Stimulated activated CD8-positive, alpha-beta memory T cell treated with anti-CD3 and anti-CD28 coated beads, Interleukin-7, amount 100 ng/mL, for 24 hours (primary cell): ENCODE measurements at places on chromosomes 2 and 18.

- DNase-seq: no peak
Observed at GRCh38 chr2:215420471-215420935, 15.4 kb downstream of the FN1 start.

DNA sequence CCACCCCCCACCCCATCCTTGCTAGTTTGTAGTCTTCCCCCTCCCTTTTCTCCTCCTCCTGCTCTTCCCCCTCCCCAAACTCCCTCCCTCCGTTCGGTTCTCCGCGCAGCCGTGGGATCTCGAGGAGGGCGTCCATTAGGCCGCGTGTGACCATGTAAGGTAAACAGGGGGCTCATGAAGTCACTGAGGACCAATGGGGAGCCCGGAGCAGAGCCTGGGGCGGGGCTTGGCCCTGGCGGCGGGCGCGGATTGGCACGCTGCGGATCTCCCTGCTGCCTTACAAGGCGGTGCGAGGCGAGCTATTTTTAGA lies 246 bp upstream of the KLF7 start:
- peak; percentile 89 for DNase-seq

DNA sequence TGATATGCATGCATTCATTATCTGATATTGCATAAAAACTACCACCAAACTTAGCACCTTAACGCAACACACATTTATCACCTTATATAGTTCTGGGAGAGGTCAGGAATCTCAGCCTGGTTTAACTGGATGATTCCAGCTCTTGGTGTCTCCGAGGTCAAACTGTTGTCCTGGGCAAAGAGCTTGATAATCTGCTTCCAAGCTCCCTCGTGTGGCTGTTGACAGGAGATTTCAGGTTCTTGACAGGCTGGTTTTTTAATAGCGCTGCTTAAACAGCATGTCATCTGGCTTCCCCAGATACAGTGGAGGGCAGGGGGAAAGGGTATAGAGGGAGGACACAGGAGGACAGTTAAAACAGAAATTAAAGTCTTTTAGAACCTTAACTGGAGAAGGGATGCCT lies 785.0 kb downstream of the CNTNAP5 start:
- DNase-seq: no peak

DNA sequence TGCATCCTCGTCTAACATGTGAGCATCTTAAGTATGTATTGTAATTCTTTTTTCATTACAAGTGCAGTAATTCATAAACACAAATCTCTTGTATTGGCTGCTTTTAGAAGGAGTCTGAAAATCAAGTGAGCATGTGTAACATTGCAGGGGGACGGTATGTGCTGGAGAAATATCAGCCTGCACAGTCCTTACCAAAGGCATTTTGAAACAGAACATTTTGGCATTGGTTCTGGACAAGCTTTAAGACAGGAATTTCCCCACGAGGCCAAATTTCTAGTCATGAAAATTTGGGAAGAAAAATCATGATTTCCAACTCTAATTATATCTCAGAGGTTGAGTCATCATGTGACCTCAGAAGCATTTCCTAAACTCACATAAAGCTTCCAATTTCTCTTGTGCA lies 24.7 kb upstream of the NRP2 start:
- DNase-seq: no peak

- no peak for DNase-seq
Observed at GRCh38 chr2:200298816-200299215, 7.7 kb upstream of the SPATS2L start.

- DNase-seq: no peak
Observed at GRCh38 chr2:32745191-32745590, 117.3 kb downstream of the TTC27 start.

DNA sequence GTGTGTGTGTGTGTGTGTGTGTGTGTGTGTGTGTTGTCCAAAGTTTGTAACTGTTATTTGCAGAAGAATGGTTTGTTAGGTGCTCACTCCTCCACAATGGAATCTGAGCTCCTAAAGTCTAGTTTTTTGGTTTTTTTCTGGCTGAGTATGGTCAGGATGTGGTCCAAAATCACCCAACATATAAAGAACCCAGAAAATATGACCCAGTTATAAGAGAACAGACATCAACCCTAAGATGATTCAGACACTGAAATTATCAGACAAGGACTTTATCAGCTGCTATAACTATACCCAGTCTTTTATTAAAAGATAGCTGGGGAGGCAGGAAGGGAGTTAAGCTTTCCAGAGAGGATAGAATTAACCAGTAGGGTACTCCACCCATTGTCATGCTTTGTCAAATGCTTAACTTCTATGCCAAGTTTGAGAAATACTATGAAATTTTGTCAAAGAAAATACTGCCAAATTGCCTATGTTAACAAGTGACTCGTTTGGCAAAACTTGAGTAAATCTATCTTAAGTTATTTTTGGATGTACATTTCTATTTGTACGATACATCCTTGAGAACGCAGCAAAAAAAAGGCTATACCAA lies 57.5 kb downstream of the TANK start:
- no peak for DNase-seq

GRCh38 chr2:223297788-223298187 lies 245.8 kb downstream of the KCNE4 start:
- DNase-seq: no peak

- no peak for DNase-seq
Observed at GRCh38 chr2:198630384-198630783, 826.0 kb downstream of the PLCL1 start.

DNA sequence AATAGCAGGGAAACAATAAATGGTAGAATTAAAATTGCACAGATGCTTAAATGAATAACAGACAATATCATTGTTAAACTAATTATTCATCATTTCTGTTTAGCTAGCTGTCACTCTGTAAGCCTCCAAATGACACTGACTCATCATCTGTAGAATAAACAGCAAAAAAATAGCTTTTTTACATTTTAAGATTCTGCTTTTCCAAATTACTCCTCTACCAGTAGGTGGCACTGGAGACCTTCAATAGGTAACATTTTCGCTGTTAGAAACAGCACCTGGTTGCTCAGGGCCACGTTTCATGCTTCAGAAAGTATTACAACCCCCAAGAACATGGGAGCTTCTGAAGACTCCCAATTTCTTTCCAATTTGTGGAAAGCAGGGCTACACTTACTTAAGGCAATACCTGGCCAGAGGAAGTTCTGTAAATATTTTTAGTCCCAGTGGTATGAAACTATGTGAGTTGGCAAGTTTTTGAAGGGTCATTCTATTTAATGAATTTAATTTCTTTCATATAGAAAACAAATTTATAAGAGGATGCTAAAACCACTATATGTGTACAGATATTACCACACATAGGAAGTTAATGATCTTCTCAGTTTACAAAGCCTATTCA lies 45.4 kb downstream of the TTN start:
- no peak for DNase-seq

- DNase-seq: no peak
Observed at GRCh38 chr2:234497594-234498235, 834 bp upstream of the ARL4C start.

DNA sequence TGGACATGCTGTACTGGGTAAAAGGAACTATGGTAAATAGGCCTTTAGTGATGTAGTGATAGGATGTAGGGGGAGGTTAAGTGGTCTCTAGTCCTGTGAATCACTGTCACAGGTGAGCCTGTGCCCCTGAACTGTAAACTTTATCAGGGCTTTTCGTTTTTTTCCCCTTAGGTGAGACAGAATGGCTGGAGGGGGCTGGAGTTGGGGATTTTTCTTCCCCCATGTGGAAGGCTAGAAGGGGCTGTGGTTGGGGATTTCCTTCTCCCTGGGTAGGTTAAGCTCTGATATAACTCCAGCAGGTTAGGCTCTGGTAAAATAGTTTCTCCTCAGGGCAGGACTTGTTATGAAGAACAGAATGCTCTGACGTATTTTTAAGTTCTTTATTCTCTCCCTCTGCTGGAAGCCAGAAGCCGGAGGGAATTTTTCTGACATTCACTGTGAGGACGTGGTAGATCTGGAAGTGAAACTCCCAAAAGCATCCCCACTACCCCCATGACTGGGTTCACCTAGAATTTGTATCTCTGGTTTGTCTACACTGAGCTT lies 28.5 kb downstream of the PIKFYVE start:
- no peak for DNase-seq

- no peak for DNase-seq
Observed at GRCh38 chr18:55012008-55012407, 52.7 kb upstream of the CCDC68 start.

- DNase-seq: peak; percentile 34
Observed at GRCh38 chr2:207123335-207123744, 42.4 kb downstream of the KLF7 start.

- DNase-seq: no peak
Observed at GRCh38 chr2:145460112-145460511, 940.2 kb upstream of the ZEB2 start.

GRCh38 chr2:1659951-1660565 lies 84.3 kb downstream of the PXDN start:
- no peak for DNase-seq

DNA sequence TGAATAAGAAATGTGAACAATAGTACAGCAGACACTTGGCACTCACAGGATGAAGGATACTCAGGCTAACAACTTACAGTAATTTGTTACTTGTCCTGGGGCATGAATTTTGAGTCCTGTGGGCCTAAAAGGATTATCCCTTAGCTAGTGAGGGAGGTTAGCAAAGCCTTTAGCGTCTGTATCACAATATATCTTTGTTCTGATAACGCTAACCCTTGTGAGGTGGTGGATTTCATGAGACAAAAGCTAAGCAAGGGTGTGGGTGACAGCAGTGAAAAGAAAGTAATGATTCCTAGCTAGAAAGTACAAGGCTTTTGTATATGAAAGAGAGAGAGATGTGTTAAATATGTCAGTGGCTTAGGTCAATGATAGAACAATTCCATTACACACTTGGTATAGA lies 46.8 kb upstream of the TTC21B start:
- DNase-seq: no peak

DNA sequence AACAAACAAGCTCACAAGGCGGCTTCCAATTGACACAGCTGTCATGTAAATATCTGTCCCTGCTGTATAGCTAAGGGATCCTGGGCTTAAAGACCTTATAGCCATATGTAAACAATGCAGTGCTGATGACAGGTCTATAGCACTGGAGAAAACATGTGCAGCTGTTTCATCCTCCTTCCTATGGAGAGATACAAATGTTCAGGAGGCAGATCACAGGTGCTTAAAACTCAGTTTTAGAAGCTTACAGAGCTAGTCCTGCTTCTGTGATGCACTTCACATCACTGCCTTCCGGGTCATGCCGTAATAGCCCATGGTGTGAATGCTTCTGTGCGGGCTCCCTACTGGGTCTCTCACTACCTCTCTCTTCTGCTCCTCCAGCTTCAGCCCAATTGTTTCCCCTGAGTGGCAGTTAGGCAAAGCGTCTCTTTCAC lies 262.4 kb upstream of the CHST9 start:
- no peak for DNase-seq

- DNase-seq: no peak
Observed at GRCh38 chr2:108459441-108459840, 10.4 kb downstream of the GCC2 start.

- DNase-seq: no peak
Observed at GRCh38 chr2:26711457-26712161, 19.1 kb downstream of the KCNK3 start.

GRCh38 chr2:217065695-217066405 lies 206.0 kb upstream of the TNP1 start:
- DNase-seq: no peak

DNA sequence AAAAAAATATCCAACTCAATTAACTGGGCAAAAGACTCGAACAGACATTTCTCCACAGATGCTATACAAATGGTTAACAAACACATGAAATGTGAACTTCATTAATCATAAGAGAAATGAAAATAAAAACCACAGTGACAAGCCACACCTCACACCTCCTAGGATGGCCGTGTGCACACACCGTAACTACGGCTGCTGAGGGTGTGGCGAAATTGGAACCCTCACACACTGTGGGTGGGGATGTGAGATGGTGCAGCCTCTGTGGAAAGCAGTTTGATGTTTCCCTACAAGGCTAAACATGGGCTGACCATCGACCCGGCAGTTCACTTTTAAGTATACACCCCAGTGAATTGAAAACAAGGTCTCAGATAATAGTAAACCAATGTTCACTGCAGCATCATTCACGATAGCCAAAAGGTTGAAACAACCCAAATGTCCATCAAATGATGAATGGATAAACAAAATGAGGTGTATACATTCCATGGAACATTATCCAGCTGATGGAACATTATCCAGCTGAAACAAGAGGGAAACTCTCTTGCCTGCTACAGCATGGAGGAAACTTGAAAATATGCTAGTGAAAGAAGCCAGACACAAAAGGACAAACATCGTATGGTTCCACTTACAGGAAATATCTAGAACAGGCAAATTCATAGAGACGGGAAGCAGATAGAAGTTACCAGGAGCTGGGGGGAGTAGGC lies 32.2 kb downstream of the ZAP70 start:
- DNase-seq: no peak

DNA sequence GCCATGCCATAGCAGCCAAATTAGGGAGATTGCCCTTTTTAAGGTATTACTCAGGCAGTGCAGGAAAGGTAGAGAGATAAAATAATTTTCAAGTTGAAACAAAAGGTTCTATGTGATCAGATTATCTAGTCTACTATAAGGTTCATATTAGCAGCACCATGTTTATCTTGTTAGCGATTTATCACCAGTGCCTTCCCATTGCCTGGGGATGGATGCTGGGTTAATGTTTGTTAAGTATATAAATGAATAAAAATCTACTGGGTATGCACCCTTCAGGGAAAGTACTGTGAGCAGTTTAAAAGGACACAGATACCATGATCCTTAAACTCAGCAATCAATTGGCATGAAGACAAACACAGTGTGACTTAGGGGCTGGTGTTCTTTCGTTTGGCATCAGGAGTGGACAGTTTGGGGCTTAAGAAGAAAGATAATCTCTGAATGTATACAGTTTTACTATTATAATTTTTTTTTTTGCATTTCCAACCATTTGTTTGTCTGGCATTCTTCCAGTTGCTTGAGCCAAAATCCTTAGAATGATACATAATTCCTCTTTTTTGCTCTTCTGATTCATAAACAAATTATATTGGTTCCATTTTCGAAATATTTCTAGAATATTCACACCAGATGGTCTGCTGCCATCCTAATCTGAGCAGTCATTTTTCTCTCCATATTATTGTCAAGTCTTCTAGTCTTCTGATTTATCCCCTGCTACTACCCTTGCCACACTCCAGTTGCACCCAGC lies 512.8 kb upstream of the SLC8A1 start:
- DNase-seq: no peak

DNA sequence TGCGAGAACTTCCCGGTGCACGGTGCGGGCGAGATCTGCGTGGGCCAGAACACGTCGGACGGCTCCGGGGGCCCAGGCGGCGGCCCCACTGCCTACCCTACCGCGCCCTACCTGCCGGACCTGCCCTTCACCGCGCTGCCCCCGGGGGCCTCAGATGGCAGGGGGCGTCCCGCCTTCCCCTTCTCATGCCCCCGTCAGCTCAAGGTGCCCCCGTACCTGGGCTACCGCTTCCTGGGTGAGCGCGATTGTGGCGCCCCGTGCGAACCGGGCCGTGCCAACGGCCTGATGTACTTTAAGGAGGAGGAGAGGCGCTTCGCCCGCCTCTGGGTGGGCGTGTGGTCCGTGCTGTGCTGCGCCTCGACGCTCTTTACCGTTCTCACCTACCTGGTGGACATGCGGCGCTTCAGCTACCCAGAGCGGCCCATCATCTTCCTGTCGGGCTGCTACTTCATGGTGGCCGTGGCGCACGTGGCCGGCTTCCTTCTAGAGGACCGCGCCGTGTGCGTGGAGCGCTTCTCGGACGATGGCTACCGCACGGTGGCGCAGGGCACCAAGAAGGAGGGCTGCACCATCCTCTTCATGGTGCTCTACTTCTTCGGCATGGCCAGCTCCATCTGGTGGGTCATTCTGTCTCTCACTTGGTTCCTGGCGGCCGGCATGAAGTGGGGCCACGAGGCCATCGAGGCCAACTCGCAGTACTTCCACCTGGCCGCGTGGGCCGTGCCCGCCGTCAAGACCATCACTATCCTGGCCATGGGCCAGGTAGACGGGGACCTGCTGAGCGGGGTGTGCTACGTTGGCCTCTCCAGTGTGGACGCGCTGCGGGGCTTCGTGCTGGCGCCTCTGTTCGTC lies 1.7 kb downstream of the FZD7 start:
- DNase-seq: no peak
